Astrocyte of the hippocampus (primary cell): ENCODE measurements at places on chromosomes 3 and 15.
A peak's percentile ranks its signal among the peaks of the same experiment; 100 is the strongest.

- DNase-seq, result peak; percentile 51
These were observed 83.2 kb downstream of the MB21D2 start for GRCh38 chr3:192834428-192834827.

GRCh38 chr15:94346282-94346681 is 114.9 kb downstream of the MCTP2 start:
- no peak for DNase-seq

- no peak for DNase-seq
These were observed 164.6 kb downstream of the DPH6 start for GRCh38 chr15:35381328-35381727.

GRCh38 chr3:53489386-53489785 is 5.0 kb upstream of the CACNA1D start:
- DNase-seq, result no peak

GRCh38 chr15:64051093-64051402 is 4.8 kb upstream of the DAPK2 start:
- no peak for DNase-seq

- DNase-seq, result peak; percentile 57
These were observed 36.1 kb upstream of the MYO5C start for GRCh38 chr15:52331490-52332240.
